Activated CD4-positive, alpha-beta T cell treated with anti-CD3 and anti-CD28 coated beads for 24 hours (primary cell): ENCODE measurements at places on chromosomes 6 and 20.

GRCh38 chr20:44601236-44601671 lies 18.9 kb downstream of the PKIG start:
- no peak for DNase-seq

GRCh38 chr6:36018339-36018738 lies 6.1 kb downstream of the SLC26A8 start:
- DNase-seq = no peak

DNA sequence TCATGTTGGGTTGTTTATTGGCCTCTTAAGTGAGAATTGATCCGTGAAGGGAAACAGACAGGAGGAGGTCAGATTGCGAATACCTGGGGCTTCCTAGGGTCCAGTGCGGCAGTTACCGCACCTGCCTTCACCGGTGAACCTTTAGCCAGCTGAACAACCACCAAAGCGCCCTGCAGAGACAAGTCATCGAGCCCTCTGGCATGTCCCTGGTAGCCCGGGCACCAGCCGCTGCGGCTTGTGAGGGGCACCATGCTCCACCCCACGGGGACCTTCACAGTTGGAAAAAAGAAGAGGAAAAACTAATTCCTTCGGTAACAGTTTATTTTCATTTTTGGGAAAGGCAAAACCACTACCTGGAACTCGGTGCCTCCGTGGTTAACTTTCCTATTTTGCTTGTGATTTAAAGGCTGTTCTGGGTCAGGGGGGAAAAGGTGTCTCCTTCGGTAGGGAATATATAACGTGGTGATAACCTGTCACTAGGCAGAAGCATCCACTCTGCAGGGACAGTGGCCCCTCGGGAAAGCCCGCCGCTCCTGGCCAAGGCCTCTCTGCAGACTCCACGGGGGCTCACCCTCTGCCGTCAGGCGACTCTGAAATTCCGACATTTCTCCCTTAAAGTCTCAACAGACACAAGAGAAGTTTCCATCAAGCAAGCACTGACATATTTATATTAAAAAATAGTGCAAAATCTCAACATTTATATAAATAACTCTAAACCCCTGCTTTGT lies 30.7 kb upstream of the ZBP1 start:
- no peak for DNase-seq

GRCh38 chr6:22146678-22146930 lies 150.2 kb downstream of the PRL start:
- DNase-seq = no peak
